ENCODE measurements at places on chromosomes 12 and 14. TPM values are rescaled to one million over a fixed set of nuclear protein-coding genes. Genes with fewer than 3 reads are reported as not detected.

RPS26 gene
- 659 TPM for total RNA-seq

GLT8D2 gene
- total RNA-seq: 0.16 TPM

PRKCH gene
- 6.0 TPM for total RNA-seq

LUM gene
- total RNA-seq: 0.29 TPM

IL26 gene
- not detected for total RNA-seq

STYK1 gene
- 0.11 TPM for total RNA-seq

ERBB3 gene
- total RNA-seq: 1.7 TPM

CPNE6 gene
- total RNA-seq: 0.14 TPM

PA2G4 gene
- 332 TPM for total RNA-seq

PLCZ1 gene
- not detected for total RNA-seq

CLEC1B gene
- not detected for total RNA-seq

DGKA gene
- total RNA-seq: 18.1 TPM

BATF gene
- not detected for total RNA-seq

CCDC38 gene
- total RNA-seq: 0.12 TPM

AQP6 gene
- 0.02 TPM for total RNA-seq

GUCY2C gene
- 0.03 TPM for total RNA-seq

SCNN1A gene
- 28.9 TPM for total RNA-seq

KERA gene
- not detected for total RNA-seq

TAS2R19 gene
- 0.15 TPM for total RNA-seq

YEATS4 gene
- total RNA-seq: 40.3 TPM

TAS2R20 gene
- total RNA-seq: not detected

KRT72 gene
- total RNA-seq: not detected

RNASE7 gene
- not detected for total RNA-seq

BIN2 gene
- total RNA-seq: 0.20 TPM

BICDL1 gene
- 3.8 TPM for total RNA-seq

ATL1 gene
- 5.9 TPM for total RNA-seq

SLC39A9 gene
- 46.7 TPM for total RNA-seq

ADAM21 gene
- total RNA-seq: 0.08 TPM

SAMD15 gene
- 2.6 TPM for total RNA-seq

UNG gene
- total RNA-seq: 93.2 TPM

GARIN6 gene
- not detected for total RNA-seq

KLHDC1 gene
- total RNA-seq: 0.41 TPM

PRR4 gene
- total RNA-seq: 3.0 TPM

FOXG1 gene
- total RNA-seq: 0.25 TPM

CACNA1C gene
- total RNA-seq: 0.02 TPM

TAS2R42 gene
- not detected for total RNA-seq

MANSC4 gene
- total RNA-seq: not detected

All from A549 treated with dexamethasone at 1 μM for 4 hours (cell line).